Caudate nucleus (tissue), 63 donors: ENCODE measurements at places on chromosomes 4 and X.

DNA sequence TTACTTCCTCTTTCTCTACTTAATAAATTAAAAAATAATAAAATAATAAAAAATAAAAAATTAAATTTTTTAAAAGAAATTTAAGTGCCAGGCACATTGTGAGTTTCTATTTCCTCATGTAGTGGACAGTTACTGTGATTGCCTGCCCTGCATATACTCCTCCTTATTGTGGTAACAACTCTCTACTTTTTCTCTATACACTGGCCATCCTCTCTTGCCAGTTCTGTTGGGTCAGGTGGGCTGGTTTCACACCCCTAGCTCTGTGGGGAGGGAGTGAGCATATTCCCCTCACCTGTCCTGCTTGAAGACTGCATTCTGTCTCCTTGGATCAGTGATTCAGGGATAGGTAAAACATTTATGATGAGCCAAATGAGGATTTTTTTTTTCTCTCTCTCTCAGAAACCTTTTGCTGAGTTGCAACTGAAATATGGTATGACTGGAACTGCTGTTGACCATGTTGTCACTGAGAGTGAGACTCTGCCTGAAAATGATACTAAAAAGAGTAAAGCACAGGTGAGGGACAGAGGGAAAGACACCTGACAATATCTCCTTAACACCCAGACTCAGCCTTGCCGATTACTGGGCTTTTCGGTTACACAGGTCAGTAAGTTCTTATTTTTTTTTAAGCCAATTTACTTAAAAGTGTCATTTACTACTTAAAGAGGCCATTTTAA is 37.2 kb downstream of the CXXC4 start:
- no peak for DNase-seq

- DNase-seq = no peak
Measured at GRCh38 chrX:78514852-78515251, 144.3 kb downstream of the RTL3 start.

GRCh38 chrX:22366906-22367305 is 94.2 kb downstream of the CBLL2 start:
- DNase-seq = no peak

GRCh38 chrX:40685362-40685918 is 38.1 kb upstream of the CXorf38 start:
- DNase-seq = no peak

GRCh38 chrX:319579-320125 is 1.1 kb upstream of the GTPBP6 start:
- no peak for DNase-seq

- DNase-seq = no peak
Measured at GRCh38 chr4:152259866-152260265, 276.0 kb downstream of the FBXW7 start.

DNA sequence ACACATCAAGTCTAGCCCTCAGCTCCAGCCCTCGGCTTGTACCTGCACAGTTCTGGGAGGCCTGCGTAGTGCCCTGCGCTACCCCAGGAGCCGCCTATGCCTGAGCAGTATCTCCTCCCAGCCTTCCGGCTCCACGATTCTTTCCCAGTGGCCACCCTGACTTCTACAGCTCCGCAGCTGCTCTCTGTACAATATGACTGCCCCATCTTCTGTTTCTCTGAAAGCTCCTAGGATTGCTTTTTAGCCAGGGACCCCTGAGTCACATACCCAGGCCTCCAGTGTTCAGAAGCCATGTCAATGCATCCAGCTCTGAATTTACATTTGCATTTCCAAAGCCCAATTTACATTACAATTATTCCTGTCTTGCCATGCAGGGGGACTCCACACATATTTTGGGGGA is 135.5 kb downstream of the PJA1 start:
- no peak for DNase-seq

- no peak for DNase-seq
Measured at GRCh38 chr4:145390571-145390970, 91.1 kb upstream of the SMAD1 start.

DNA sequence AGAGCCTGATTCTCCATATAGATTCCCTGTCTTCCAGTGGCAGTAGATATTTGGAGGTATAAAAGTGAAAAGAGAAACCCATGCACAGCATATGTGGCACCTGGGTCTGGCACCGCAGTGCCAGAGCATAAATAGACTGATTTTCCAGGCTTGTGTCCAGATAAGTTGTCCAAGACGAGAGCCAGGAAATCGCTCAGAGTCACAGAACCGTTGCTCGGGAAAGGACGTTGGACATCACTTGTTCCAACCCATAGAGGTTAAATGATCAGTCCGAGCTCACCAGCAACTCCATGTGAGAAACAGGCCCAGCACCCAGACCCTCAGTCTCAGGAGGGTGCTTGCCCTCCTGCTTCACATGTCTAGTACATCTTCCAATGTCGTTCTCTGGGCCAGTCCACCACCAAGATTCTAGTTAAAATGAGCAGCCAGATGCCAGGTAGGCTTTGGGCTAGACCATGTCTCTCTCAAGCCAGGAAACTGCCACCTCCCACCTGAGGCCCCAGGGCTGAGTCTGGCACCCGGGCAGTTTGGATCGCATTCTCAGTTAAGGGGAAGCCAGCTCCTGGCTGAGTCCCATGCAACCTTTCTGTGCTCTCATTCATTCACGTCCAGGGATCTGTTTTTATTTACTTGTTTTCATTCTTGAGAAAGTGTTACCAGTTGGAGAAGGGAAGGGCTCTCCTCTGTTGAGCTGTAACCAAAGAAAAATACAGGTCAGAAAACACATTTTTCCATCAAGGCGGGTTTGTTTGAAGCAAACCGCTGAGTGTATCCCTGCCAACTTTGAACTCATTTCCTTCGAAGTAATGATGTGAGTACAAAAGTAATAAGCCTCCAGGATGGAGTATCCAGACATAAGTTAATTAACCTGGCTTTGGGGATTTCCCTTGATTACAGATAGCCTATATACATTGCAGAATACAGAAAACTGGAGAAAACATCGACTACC is 91.7 kb downstream of the PHOX2B start:
- DNase-seq = peak; percentile 49

GRCh38 chr4:38752372-38752940 is 30.3 kb downstream of the TLR10 start:
- DNase-seq = no peak

DNA sequence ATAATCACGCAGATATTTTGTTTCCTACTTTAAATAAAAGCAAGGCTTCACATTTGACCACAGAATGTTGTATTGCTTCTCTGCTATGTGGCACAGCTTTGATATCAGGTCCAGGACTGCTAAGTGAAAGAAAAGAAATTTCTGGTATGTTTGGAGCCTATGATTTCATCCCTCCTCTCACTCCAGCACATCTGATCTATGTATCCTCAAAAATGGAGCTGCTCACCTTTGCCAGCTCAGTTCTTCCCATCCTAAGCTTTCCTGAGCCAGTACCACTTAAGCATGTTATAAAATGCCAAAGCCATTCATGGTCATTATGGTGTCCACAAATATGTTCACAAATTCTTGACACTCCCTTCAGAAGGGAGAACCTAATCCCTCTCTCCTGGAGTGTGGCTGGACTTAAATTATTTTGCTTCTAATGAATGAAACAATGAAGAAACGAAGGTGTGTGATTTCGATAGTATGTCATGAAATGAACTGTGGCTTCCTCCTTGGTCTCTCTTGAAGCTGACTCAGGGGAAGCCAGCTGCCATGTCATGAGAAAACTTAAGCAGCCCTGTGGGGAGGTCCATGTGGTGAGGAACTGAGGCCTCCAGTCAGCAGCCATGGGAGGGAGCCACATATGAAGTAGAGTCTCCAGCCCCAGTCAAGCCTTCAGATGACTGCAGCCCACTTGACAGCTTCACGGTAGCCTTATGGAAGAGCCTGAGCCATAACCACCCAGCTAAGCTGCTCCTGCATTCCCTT is 207.7 kb downstream of the MGST2 start:
- no peak for DNase-seq

DNA sequence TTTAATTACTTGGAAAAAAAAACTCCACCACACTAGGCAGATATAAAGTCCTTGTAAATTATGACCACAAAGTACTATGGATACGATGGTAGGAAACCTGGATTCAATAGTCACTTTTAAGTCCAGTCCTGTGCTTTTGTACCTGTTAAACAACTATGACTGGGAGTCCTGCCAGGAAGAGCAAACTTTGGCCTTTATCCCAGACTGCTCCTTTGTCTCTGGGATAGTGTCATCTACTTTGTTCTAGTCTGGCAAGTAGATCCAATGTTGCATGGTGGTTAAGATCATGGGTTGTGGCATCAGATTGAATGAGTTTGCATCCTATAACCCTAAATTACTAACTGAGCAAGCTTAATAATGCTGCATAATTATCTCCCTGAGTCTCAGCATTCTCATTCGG is 175.3 kb upstream of the FGF13 start:
- no peak for DNase-seq

GRCh38 chr4:165364452-165365080 is 14.2 kb upstream of the CPE start:
- no peak for DNase-seq

- DNase-seq = no peak
Measured at GRCh38 chr4:152981842-152982241, 45.7 kb downstream of the FHDC1 start.

- DNase-seq = no peak
Measured at GRCh38 chr4:124804584-124804983, 92.1 kb upstream of the ANKRD50 start.

- no peak for DNase-seq
Measured at GRCh38 chr4:44368413-44369167, 80.0 kb downstream of the KCTD8 start.

- DNase-seq = no peak
Measured at GRCh38 chrX:8738588-8739189, 6.8 kb upstream of the ANOS1 start.

DNA sequence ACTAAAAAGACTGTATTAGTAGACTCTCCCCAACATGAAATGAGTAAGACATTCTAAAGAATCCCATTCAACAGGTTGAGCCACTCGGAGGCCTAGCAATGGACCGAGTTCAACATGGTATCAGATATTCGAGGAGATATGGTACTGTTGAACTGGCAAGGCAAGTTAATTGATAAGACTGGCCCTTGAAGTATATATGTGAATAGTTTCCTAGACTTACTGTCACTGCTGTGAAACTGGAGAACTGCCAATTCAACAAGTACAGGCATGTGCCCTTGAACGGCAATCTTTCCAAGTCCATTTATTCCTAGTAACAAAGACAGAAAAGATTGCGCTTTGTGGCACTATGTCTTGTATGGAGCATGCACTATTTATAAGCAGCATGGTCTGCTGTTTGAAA is 24.4 kb downstream of the FAT1 start:
- no peak for DNase-seq

- no peak for DNase-seq
Measured at GRCh38 chrX:45145492-45146215, 55.0 kb downstream of the DIPK2B start.

- no peak for DNase-seq
Measured at GRCh38 chr4:186037692-186038658, 31.0 kb upstream of the TLR3 start.

GRCh38 chr4:48739560-48740019 is 40.5 kb downstream of the FRYL start:
- no peak for DNase-seq

- no peak for DNase-seq
Measured at GRCh38 chrX:10470009-10470408, 150.4 kb downstream of the MID1 start.

DNA sequence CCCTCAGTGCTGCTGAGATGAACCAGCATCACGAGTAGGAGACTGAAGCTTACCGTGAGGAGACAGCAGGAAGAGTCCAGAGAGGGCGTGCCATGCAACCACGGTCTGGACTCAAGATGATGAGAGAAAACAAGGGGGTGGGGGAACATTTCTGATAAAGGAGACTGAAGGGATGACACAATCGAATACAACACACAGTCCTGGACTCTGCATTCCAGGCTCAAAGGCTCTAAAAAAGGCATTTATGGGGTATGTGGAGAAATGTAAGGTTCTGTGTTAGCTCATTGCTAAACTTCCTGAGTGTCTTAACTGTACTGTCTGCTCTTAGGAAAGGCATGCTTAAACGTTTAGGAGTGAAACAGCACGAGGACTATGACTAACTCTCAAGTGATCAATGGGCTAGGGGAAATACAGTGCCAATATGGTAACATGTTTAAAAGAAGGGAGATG is 20.6 kb upstream of the IRAK1 start:
- no peak for DNase-seq
